ENCODE measurements at places on chromosomes 5 and 9.
A peak's percentile ranks its signal among the peaks of the same experiment; 100 is the strongest.

DNA sequence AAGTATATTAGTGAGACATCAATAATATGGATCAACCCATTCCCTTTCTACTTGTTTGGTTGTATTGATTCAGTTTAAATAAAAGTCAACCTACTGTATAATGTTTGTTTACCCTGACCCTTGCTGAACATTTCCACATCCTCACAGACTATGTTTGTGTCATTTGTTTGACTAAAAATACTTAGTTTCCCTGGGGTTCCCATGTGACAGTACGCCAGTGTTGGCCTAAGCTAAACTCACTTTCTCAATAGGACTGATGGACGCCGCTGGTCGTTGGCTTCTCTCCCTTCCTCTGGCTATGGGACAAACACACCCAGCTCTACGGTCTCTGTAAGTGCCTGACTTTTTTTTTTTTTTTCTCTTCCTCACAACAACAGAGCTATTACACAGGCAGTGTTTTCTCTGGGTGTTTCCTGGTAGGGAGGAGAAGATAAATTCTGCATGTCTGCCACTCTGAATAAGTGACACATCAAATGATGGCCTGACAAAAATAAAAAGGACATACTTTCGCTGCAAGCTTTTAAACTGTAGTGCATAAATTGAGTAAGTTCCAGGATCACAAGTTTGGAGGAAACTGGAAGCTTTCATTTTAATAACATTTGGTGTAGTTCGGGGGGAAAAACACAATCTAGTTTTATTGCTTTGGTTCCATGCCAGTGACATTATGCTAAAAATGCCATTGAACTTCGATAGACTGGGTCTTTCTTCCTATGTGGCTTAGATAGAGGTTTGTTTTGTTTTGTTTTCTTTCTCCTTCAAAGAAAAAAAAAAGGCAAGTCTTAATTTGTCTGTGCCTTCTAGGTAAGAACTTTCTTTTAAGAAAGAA lies 101.0 kb downstream of the CD180 start:
- no peak for DNase-seq

- DNase-seq, result no peak
Measured at GRCh38 chr5:3729631-3730030, 134.0 kb downstream of the IRX1 start.

DNA sequence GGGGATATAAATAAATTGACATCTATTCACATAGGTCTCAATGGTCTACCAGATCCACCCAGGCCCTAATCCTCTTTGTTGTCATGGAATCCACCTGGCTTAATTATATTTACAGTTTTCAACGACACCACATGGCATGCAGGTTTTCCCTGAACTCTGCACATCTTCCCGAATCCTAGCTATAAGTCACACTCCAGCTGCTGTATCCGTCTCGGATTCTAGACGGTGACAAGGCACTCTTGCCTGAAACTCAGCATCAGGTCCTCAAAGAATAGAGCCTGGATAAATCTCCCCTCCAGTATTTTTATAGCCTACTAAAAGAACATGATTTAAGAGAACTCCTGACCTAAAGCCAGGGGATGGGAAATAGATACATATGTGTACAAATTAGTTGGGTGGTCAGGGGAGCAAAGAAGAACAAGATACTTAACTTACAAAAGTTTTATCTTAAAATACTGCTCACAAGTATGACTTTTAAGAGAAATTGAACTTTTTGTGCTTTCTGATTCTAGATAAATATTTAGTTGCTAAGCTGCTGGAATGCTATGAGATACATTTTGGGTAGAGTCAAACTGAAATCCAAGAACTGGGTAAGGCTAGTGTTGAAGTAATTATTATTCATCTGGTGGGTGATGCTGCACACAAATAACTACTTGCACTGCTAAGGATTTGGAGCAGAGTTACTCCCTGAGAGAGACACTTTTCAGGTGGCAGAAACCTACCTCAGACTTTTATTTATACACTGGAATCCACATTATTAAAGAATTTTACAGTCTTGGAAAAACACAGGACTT lies 187.3 kb downstream of the EFNA5 start:
- no peak for DNase-seq

- no peak for DNase-seq
Measured at GRCh38 chr9:38065369-38066075, 3.5 kb downstream of the SHB start.

- no peak for DNase-seq
Measured at GRCh38 chr9:107706701-107707427, 217.3 kb upstream of the KLF4 start.

DNA sequence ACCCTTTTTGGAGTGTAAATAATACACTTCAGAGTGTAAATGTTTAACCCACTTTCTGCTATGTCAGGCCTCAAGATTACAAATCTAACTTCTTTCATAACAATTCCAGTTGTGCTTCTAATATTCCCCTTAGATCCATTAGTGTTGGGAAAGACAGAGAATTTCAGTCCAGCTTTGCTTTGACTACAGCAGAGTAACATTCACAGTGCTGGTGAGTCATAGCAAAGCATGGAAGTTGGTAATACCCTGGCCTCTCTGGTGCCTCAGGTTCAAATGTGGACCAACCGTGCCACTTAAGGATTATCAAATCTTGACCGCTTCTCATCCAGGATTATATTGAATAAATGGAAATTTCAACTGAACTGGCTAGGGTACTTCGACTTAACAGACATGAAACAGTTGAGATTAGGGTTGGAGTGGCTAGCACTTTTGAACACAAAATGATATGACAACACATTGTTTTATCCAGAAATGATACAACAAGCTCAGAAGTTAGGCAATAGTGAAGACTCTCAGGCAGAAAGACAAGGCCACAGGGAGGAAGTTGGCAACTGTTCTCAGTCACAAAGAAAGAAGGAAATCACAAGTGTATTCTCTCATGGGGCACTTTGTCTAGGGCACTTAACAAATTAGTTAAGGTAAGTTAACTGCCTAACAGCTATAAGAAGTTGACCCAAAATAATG lies 24.4 kb upstream of the RASA1 start:
- peak; percentile 56 for DNase-seq

GRCh38 chr9:114051281-114051680 lies 26.8 kb downstream of the AMBP start:
- DNase-seq, result no peak
